ENCODE measurements at places on chromosomes 12 and 14.

GRCh38 chr14:98963610-98964009 lies 308.4 kb downstream of the BCL11B start:
- DNase-seq = no peak

DNA sequence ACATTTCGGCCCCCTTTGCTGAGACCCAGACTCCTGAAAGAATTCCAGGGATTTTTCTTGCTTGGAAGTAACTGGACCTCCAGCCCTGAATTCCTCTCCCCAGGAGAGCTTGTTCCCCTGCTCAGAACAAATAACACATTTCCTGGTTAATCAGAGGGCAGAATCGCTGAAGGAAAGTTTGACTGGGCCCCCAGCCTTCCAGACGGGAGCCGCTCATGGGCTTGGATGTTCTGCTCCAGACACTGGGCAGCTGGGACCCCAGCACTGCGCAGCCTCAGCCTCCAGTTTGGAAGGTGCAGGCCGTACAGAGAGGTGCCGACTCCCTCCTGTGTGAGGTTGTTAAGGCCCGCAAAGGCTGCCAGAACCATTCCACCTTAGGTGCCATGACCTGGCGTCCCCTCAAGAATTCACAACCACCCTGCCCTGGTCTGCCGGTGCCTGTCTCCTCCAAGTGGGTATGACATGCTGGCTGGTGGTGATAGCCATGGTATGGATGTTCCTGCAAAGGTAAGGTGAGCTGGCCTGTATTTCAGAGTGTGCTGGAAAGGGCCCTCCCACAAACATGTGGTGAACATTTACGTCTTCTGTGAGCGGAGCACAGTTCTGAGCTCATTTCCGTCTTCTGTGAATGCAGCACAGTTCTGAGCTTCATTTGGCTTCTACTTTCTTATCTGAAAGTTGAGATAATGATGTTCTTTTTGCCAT lies 5.1 kb upstream of the LTBP2 start:
- no peak for DNase-seq

GRCh38 chr12:82857911-82858533 lies 171.3 kb downstream of the TMTC2 start:
- DNase-seq = no peak

DNA sequence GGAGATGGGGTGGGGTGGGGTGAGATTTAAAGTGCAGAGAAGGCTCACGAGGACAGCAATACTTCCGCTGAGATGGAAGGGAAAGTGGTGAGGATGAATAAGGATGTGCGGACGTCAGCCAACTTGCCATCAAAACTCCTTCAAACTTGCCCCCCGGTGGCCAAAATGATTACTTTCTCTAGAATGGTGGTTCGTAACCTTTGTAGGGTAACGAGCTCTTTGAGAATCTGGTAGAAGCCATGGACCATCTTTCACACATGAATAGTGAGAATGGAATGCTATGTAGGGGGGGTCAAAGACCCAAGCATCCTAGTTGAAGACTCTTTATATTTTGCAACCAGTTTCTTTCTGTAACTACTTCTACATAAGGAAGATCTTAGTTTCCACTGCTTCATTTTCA lies 245.9 kb upstream of the DDHD1 start:
- no peak for DNase-seq

- no peak for DNase-seq
Observed at GRCh38 chr14:69895109-69895508, 15.9 kb downstream of the SMOC1 start.

GRCh38 chr14:72968316-72968715 lies 42.1 kb downstream of the DCAF4 start:
- no peak for DNase-seq

- no peak for DNase-seq
Observed at GRCh38 chr14:75229661-75230139, 48.9 kb upstream of the FOS start.

- no peak for DNase-seq
Observed at GRCh38 chr14:59897757-59898383, 22.1 kb upstream of the LRRC9 start.

DNA sequence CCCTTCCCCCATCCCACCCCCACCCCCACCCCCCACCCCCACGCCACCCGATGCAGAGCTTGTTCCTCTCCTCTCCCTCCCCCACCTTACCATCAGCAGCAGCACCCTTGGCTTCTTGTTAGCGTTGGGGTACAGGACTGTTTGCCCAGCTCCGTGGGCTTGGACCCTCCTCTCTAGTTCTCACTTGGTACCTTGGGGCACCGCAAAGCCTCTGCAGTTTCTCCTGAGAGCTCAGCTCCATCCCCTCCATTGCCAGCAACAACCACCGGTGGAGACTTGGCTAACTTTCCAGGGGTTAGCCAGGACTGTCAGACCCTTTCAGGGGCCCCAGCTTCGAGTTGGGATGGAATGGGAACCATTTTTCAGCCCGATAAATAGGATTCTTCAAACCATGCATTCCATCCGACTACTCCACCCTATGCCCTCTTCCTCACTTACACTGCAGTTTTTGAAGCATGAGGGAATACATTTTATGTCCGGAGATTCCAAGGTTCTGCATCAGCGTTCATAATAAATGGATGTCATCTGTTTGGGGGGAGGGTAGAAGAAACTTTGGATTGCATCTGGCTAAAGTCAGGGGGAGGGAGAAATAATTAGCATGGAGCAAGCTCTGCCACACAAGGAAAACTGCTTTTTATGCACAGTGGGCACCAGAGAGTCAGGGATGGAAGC lies 1.1 kb downstream of the SCN8A start:
- DNase-seq = peak; percentile 68

GRCh38 chr12:102609996-102610395 lies 129.6 kb upstream of the IGF1 start:
- DNase-seq = no peak

DNA sequence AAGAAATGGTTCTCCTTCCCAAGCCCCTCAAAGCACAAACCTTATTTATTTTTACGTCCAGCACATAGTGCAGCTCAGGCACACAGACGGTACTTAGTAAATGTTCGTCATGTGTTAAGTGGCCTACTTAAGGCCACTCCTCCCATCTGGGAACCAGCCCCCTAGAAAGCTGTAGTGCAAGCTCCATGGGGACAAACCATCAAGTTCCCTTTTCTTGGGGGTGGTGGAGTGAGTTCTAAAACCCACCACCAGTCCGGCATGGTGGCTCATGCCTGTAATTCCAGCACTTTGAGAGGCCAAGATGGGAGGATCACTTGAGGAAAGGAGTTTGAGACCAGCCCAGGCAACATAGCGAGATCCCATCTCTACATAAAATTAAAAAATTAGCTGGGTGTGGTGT lies 49.4 kb downstream of the PITPNM2 start:
- no peak for DNase-seq
